ENCODE measurements at places on chromosomes 2 and 18. TPM values are rescaled to one million over a fixed set of nuclear protein-coding genes. Genes with fewer than 3 reads are reported as not detected.

GRCh38 chr2:73175663-73176204 lies 26.6 kb upstream of the NOTO start:
- peak; percentile 83 for DNase-seq

DNA sequence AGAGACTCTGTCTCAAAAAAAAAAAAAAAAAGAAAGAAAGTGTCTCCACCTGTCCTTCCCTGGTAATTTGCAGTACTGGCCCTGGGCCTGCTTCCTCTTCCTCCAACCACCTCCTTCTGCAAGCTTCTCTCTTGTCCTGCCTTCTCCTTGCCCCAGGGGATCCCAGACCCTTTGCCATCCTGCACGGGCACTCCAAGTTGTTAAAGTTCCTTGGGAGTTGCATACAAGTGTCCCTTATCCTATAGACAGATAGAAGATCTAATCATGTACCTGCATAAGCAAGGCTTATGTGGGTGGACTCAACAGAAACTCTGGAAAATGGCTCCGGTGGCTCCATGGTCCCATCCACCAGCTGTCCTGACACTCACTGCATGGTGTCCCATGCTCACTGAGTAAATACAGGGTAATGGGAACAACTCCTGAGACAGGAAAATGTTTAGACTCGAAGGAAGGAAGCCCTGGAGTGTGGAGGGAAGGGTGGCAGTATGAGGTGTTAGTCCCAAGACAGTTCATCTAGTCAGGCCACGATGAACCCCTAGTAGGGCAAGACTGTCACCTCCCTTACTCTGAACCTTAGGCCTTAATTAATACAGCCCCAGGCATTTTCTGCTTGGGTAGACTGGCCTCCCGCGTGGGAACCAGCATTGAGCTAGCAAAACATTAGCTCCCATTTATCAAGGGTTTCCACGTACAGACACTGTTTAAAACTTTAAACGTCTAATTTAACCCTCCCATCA lies 17.1 kb downstream of the ODC1 start:
- no peak for DNase-seq

PAIP2B gene
- 9.0 TPM for polyA plus RNA-seq

DTNA gene
- polyA plus RNA-seq: 15.3 TPM

DNA sequence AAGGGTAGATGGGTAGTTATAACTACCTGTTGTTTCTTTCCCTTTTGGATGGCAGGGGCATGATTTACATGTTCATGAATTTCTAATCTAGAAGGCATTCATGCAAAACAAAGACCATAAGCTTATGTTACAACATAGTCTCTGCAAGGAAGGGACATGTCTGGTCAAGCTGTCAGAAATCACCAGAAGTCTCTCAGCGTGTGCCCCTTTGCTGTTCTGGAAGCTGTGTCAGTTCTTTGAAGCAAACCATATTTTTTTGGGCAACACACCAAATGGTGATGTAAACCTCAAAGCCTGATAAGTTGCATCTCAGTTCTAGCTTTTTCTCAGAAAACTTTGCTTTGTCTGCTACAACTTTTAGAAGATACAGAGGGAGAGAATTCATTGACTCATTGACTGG lies 173.5 kb upstream of the CTAGE1 start:
- no peak for DNase-seq

- no peak for DNase-seq
These were observed 7.2 kb downstream of the BOLL start for GRCh38 chr2:197777823-197778407.

DNA sequence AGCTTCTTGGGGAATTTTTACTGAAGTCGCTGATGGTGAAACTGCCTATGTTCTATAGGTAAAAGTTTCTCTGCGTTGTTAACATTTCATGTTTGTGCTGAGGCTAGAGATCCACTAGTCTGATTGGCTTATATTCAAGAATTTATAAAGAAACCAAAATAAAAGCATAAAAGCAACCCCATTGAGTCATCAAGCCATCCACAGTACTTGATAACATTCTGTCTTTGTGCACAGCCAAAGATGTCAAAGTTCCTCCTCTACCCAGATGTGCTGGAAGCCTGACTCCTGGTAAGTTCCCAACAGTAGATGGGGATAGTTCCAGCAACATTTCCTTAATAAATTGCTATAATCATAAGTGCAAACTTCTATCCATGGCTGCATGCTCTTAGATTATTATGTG lies 107.8 kb downstream of the TANC1 start:
- DNase-seq: no peak

BCL2L11 gene
- 2.7 TPM for polyA plus RNA-seq

- no peak for DNase-seq
These were observed 207.1 kb downstream of the ZNF521 start for GRCh38 chr18:25144820-25145219.

- DNase-seq: no peak
These were observed 1.9 kb downstream of the REV1 start for GRCh38 chr2:99487906-99488305.

DNA sequence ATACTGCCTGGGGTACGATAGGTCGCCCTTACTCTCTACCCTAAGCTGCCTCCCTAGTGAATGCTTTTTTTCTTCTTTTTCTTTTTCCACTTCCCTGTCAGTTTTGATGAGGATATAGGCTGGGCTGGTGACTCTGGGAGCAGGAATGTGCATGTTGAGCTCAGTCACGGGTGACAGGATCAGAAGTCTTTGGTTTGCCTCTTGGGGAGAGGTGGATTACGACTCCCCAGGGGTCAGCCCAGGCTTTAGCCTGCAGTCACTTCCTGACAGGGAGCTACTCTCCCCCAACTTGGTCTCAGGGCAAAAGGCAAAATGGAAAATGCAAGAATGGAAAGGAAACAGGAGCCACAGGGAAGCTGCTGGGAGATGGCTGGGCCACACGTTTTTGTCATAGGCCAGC lies 57.3 kb downstream of the THNSL2 start:
- DNase-seq: no peak

GRCh38 chr2:128988967-128989366 lies 670.3 kb upstream of the HS6ST1 start:
- DNase-seq: no peak

FKBP1B gene
- polyA plus RNA-seq: 25.6 TPM

All from pancreas (tissue), 10 donors.